ENCODE measurements at places on chromosomes 11 and 22. TPM values are rescaled to one million over a fixed set of nuclear protein-coding genes. Genes with fewer than 3 reads are reported as not detected.

- DNase-seq, result no peak
- H3K27me3 ChIP-seq, result no peaks in the 10 kb centered on the region
- H3K27ac ChIP-seq, result no peak overlapping the region
Measured at GRCh38 chr11:125080531-125080911, 17.4 kb downstream of the SLC37A2 start.

DNA sequence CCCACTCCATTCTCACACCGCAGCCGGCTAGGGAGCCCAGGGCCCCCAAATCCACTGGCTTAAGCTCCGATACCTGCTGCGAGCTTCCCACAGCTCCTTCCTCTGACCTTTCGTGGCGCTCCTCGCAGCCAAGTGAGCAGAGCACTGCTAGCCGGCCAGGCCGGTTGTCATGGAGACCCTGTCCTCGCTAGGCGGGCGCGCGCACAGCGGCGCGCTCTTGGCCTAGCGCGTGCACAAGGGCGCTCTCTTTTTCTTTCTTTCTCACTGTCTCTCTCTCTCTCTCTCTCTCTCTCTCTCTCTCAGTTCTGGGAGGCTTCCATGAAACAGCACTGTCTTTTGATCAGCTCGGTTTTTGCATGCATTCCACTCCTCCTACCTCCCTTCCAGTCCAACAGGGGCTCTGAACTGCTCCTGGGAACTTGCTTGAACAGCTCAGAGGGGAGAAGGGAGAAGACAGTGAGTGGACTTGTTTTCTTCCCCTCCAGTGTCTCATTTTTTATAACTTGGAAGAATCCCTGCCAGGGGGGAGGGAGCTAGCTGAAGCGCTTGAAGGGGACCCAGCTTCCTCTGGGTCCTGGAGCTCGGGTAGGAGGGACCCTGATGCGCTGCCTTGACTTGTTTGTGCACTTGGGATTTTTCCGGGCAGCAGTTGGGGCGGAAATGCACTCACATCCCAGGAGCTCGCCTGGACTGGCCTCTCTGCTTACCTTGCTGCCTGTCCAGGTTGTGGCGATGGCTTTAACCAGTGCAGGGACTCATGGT lies 100.3 kb upstream of the AKIP1 start:
- no peak overlapping the region for H3K4me3 ChIP-seq
- DNase-seq, result no peak
- H3K4me1 ChIP-seq, result peaks cover 9% of the 10 kb centered on the region
- no peak overlapping the region for H3K27ac ChIP-seq

DNA sequence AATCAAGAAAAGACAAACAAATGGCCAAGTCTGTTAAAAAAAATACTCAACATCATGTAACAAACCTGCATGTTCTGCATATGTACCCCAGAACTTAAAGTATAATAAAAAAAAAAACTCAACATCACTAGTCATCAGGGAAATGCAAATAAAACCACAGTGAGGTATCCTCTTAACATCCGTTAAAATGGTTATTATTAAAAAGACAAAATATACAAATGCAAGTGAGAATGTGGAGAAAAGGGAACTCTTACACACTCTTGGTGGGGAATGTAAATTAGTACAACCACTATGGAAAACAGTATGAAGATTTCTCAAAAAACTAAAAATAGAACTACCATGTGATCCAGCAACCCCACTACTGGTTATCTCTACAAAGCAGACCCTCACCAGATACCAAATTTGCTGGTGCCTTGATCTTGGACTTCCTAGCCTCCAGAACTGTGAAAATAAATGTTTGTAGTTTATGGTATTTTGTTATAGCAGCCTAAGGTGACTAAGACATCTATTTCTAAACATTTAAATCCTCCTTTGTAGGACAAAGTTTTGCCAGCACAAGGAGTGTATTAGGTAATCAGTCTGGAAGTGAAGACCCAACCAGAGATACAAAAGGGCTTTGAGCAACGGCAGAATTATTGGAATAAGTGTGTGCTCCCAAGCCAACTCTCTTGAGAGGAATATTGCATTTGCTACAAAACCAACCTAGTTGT lies 32.4 kb upstream of the SCUBE2 start:
- H3K4me1 ChIP-seq, result no peaks in the 10 kb centered on the region
- peaks cover 2% of the 10 kb centered on the region for H3K27me3 ChIP-seq
- no peaks in the 10 kb centered on the region for H3K36me3 ChIP-seq
- no peak overlapping the region for H3K27ac ChIP-seq
- no peak for DNase-seq

DNA sequence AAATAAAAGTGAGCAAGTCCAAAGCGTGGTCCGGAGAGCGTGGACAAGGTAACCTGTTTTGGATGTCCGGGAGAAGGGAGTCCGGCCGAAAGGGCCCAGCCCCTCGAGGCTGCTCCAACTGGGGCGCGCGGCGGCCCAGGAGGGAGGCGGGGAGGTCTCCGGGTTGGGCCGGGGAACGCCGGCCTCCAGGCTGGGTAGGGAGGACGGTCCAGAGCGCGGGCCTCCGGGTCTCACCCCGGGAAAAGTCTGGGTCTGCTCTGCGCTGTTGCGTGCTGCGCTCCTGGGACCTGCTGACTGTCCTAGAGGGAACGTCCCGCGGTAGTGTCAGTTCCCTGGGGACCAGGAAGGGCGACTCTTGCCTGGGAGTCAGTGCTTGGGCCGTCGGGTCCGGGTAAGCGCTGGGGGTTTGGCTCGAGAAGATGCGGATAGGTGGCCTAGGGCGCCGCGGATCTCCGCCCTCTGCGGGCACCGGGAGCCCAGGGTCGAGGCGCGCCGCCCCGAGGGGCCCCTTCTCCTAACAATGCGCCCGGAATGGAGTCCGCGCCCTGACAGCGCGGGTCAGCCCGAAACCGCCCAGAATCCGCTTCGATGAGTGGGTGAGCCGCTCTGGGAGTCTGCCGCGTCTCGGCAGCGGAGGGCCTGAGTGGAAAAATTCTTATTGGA lies 988 bp upstream of the FLI1 start:
- peaks cover 60% of the 10 kb centered on the region for H3K4me1 ChIP-seq

DNA sequence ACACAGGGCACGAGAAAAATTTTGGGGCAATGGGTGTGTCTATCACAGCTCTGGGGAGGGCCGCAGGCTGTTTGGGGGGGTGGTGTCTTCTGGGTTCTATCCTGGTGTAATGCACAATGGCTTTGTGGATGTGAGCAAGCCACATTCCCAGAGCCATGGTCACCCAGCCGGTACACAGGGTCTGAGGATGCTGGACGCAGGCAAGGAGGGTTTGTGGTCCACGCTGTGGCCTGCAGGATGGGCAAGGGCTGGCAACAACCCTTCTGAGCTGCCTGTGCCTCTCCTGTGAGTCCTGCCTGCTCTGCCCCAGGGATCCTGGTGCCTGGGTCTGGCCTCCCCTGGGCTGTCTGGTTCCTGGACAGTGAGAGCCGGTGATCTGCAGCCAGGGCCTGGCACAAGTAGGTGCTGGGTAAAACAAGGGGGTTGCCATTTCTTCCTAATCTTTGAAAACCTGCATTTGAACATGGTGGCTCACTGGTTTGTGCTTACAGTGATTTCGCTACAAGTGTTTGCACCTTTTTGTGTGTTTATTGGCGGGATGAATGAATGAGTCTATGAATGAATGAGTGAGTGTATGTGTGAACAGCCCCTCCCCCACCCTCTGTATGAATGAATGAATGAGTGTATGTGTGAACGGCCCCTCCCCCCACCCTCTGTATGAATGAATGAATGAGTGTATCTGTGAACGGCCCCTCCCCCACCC lies 4.4 kb upstream of the MRPL23 start:
- H3K4me1 ChIP-seq, result peaks cover 5% of the 10 kb centered on the region
- no peaks in the 10 kb centered on the region for H3K36me3 ChIP-seq
- no peak overlapping the region for H3K4me3 ChIP-seq
- no peak overlapping the region for H3K27ac ChIP-seq
- DNase-seq, result peak; percentile 0

- no peak overlapping the region for H3K27ac ChIP-seq
- H3K36me3 ChIP-seq, result peaks cover 2% of the 10 kb centered on the region
- DNase-seq, result no peak
Measured at GRCh38 chr22:44217346-44217745, 36.6 kb downstream of the PARVG start.

GRCh38 chr11:8225589-8226036 lies 38.1 kb downstream of the LMO1 start:
- no peak overlapping the region for H3K27ac ChIP-seq
- peaks cover 5% of the 10 kb centered on the region for H3K4me1 ChIP-seq
- H3K36me3 ChIP-seq, result no peaks in the 10 kb centered on the region
- H3K4me3 ChIP-seq, result no peak overlapping the region
- H3K27me3 ChIP-seq, result peaks cover 4% of the 10 kb centered on the region
- DNase-seq, result peak; percentile 51

DNA sequence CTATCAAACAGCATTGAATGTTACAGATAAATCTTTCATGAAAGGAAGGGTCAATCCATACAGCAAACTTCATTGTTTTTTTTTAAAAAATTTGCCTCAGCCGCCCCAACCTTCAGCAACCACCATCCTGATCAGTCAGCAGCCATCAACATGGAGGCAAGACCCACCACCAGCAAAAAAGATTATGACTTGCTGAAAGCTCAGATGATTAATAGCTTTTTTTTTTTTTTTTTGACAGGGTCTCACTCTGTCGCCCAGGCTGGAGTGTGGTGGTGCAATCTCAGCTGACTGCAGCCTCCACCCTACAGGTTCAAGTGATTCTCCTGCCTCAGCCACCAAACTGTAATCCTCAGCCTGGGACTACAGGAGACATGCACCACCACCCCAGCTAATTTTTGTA lies 18.0 kb upstream of the CD3E start:
- no peaks in the 10 kb centered on the region for H3K27me3 ChIP-seq
- no peak overlapping the region for H3K27ac ChIP-seq
- no peak overlapping the region for H3K4me3 ChIP-seq
- peaks cover 16% of the 10 kb centered on the region for H3K4me1 ChIP-seq

DNA sequence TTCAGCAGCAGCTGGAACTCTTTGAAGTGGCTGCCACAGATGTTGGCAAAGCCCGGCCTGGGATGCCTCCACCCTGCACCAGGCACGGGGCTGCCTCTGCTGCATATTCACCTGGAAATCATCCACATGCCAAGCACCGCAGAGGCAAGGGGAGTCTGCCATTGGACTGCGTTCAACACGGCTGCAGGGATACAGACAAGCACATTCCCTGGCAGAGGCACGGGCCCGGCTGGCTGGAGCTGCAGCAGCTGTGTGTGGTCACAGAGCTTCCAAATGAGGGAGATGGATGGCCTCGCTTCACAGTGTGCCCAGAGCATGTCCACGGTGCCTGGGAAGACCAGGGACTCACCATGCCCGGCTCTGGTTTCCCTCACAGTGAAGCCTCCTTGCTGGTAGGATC lies 1378.9 kb downstream of the TBC1D22A start:
- peaks cover 11% of the 10 kb centered on the region for H3K4me1 ChIP-seq
- no peaks in the 10 kb centered on the region for H3K36me3 ChIP-seq
- no peak overlapping the region for H3K27ac ChIP-seq
- DNase-seq, result no peak

GRCh38 chr11:9533736-9534473 lies 39.6 kb upstream of the WEE1 start:
- H3K4me3 ChIP-seq, result no peak overlapping the region
- no peaks in the 10 kb centered on the region for H3K27me3 ChIP-seq
- no peaks in the 10 kb centered on the region for H3K36me3 ChIP-seq
- H3K4me1 ChIP-seq, result no peaks in the 10 kb centered on the region
- H3K27ac ChIP-seq, result no peak overlapping the region

- no peak for DNase-seq
- H3K4me3 ChIP-seq, result no peak overlapping the region
- H3K27ac ChIP-seq, result no peak overlapping the region
Measured at GRCh38 chr11:116473790-116474346, 298.9 kb downstream of the BUD13 start.

SLC22A12 gene
- not detected for total RNA-seq

OSM gene
- 0.81 TPM for total RNA-seq

BATF2 gene
- total RNA-seq, result not detected

RTN4RL2 gene
- total RNA-seq, result not detected

Measured in naive thymus-derived CD8-positive, alpha-beta T cell (primary cell).